CD4-positive, alpha-beta T cell treated with Interleukin-10 for 1 hour (primary cell): ENCODE measurements at places on chromosomes 2 and 18.

DNA sequence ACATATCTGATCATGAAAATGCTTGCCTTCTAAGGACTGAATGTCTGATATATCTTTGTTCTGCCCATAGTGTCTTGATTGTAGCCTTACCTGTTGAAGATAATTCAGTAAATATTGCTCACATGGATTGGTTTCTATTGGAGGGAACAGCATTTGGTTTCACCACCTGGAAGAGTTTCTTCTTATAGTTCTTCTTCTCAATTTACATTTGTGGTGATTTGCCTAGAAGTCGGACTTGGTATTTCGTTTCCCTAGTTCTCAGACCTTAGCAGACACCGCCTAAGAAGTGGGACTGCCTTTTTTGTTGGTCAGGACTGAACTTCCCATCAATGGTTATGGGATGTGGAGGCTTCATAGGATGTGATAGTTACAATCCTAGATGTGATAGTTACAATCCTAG is 20.2 kb downstream of the MGAT5 start:
- no peak for DNase-seq

- no peak for DNase-seq
These were observed 286.2 kb upstream of the LRP1B start for GRCh38 chr2:142416996-142417395.

DNA sequence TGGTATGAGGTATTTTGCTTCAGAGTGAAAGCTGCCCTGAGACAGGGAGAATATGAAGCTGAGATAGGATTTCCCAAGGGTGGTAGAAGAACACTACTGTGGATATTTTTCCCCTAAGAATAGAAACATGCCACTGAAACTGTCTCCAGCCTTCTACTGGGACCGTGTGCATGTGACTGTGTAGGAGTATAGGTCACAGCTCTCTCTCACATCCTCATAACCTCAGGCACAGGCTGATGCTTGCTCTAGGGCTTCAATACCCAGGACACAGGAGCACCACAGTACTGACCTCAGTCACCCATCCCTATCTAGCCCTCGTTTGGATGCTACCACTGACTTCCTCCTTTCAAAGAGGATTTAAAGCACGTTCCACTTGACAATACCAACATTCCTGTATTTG is 67.2 kb downstream of the REV1 start:
- DNase-seq = no peak

GRCh38 chr2:239589833-239590232 is 189.0 kb upstream of the HDAC4 start:
- DNase-seq = no peak

GRCh38 chr2:170019060-170019805 is 158.7 kb upstream of the MYO3B start:
- DNase-seq = no peak

DNA sequence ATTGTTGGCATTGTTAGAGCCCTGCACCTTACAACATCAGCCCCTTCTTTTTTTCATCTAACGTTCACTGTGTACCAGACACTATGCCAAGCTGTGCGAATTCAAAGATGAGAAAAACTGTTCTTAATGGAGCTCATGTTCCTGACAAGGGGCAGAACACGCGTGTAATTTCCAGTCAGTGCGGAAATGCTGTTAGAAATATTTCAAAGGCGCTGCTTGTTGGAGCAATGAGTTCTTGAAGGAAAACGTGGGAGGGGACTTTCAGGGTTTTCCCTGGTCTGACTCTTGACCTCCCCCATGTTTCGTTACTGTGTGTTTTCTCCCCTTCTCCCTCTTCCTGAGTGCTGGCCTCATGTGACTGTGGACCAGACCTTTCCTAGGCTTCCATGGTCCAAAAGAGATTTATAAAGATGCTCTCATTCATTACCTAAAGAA is 1.5 kb downstream of the MTHFD2 start:
- DNase-seq = peak; percentile 53

DNA sequence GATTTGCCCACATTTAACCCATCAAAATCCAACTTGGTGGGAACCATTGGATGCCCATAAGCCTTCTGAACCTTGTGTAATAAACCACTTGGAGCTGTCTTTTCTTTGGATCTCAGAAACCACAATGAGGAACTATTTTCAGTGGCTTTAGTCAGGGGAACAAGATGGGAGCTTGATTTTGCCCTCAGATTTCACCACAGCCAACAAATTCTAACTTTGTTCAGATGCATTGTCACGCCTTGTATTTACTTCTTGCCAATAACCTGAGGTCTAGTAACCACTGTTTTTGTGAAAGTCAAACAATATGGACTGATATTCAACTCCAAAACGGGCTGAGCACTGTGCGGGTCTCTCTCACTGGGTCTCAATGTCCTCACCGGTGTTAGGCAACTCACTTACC is 508.2 kb downstream of the TNS1 start:
- DNase-seq = no peak

- DNase-seq = no peak
These were observed 81.6 kb downstream of the COL5A2 start for GRCh38 chr2:189097934-189098333.

DNA sequence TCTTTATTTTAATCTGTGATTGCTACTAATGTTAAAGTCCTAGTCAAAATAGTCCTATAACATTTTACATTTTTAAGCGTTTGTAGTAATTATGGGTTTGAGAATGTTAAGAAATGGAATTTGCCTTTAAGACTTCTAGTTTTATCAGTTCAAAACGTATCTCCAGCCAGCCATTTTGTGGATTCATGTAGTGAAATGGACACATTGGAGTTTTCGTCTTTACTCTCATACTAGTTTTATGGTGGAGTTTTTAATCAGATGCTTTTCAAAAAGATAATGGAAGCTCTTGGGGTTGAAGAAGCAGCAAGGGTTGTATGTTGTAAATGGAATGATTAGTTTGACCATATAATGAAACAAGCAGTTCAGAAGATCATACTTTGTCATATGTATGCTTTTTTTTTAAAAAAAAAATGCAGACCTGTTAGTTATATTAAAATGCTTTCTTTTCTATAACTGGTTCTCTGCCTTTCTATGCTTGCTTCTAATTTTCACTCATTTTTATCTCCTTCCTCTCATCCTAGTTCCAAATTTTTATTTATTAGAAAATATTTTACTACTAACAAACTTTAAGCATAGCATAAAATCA is 16.6 kb downstream of the VAPA start:
- no peak for DNase-seq

DNA sequence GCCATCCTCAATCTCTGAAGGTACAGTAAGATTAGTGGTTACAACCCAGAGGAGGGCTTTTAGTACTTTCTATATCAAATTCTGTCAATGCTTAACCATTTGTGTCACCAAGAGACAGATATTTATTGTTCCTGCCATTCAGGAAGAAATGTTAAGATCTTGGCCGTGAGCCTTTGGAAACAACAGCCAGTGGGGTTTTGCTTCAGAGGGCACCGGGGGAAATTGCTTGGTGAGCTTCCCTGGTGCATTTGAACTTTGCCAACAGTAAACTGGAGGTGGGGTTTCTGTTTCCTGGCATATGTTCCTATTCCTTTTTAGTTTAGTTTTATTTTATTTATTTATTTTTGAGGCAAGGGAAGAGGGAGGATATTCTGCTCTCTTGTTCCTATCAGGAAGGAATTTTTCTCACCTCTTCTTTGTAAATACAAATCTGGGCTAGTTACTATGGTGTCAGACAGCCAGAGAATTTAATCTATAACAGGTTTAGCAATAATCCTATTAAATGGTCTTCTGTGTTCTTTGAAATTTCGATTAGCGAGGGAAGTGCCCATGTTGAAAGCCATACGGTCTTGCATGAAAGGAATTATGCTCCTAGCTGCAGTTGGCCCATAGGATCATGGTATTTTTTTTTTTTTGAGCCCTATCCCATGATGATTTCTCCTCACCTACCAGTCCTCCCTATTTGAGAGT is 95.7 kb downstream of the MAIP1 start:
- no peak for DNase-seq

DNA sequence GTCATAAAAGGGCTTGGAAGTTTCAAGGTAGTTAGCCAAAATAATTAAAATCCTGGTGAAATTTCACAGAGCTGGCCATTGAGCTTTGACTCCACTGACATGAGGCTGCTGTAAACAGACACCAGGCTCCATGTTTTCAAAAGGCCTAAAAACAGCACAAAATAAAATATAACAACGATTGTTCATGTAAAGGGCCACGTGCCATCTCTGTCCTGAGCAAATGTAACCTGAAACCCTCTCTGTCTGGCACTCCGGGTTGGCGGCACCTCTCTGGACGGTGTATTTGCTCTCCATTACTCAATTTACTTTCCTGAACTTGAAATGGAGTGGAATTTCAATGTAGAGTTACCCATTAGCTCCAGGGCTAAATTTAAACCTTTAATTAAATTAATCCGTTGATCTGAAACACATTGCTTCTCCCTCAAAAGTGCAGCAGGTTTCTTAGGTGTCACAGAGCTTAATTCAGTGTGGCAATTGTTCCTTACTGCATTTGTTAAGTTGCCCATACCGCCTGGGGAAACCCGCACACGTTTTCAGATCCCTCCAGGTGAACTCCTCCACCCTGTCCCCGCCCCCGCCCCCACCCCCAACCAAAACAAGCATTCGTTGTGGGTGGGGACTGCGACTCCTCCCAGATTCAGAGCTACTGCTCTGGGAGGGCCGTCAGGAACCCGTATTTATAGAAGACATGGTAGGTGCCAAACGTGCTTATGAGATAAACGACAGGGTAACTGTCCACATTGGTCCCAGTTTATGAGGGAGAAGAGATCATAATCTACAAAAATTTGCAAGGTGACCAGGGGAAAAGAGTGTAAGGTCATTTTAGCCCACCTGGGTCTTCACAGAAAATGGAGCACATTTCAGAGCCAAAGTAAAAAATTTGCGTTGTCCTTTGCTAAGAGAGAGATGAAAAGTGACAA is 1.2 kb upstream of the CABLES1 start:
- no peak for DNase-seq

- no peak for DNase-seq
These were observed 39.8 kb upstream of the TNFRSF11A start for GRCh38 chr18:62285281-62285680.

DNA sequence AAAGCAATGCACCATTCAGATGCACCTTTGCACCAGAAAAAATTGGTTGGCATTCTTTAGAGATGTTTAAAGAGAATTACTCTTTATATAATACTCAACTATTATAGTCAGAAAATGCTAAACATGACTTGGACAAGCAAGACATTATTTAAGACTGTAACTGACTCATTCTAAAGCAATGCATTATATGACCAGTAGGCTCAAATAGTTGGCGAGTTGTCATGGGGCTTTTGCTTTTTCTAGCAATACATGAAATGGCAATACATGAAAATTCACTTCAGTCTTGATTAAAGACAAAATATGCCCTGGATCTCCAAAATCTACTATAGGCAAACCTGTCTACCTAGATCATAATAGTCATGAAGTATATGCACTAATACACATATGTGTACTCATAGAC is 216.9 kb upstream of the VWC2L start:
- no peak for DNase-seq

GRCh38 chr18:63197246-63197869 is 122.2 kb downstream of the BCL2 start:
- no peak for DNase-seq

DNA sequence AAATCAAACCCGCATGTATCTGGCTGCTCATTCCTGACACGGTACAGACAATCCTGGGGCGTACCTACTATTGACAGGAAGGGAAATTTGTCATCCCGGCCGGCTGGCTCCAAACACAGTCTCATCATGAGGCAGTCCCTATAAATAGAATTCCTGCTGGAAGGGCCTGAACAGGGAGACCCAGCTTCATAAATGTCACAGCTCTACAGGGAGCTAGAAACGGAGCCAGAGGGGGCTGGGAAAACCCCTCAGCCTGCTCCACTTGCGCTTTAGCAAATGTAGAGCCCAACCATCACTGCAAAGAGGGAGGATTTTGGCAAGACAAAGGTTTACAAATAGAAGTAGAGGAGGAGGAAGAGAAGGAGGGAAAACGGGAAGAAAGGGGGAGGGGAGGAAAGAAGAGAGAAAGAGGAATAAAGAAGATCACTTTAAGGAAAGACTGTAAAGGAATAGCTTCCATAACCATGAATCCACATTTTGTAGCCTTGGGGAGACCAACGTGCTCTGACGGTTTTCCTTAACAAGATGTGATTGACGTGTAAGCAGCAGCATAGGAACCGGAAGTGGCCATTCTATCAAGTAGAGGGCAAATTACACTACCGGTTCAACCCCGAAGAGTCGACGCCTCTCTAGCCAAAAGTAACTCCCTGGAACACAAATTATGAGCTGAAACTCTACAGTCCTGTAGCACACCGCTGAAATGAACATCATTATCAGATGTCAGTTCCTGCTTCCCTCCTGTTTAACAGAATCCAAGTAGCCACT is 56.8 kb upstream of the TTN start:
- DNase-seq = no peak

- no peak for DNase-seq
These were observed 74.7 kb downstream of the KIAA2012 start for GRCh38 chr2:202147775-202148174.

GRCh38 chr2:139480161-139480650 is 700.0 kb upstream of the NXPH2 start:
- DNase-seq = no peak

- no peak for DNase-seq
These were observed 195.7 kb downstream of the PIEZO2 start for GRCh38 chr18:10953672-10954071.

GRCh38 chr2:85772019-85772745 is 18.4 kb downstream of the ATOH8 start:
- no peak for DNase-seq

GRCh38 chr2:105698820-105699219 is 45.9 kb upstream of the NCK2 start:
- no peak for DNase-seq

- DNase-seq = no peak
These were observed 221.1 kb downstream of the GALR1 start for GRCh38 chr18:77470569-77471413.

DNA sequence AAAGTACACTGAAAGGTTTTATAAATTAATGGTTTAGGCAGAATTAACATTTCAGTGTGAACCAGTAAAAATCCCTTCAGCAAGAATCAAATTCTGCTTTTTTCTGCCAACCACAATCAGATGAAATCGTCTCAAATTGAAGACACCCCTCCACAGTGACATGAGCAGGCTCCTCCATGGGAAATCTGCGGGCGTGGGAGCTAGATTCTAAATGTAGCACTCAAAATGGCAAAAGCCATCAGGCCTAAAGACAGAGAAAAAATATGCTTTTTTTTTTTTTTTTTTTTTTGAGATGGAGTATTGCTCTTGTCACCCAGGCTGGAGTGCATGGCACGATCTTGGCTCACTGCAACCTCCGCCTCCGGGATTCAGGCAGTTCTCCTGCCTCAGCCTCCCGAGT is 55.8 kb upstream of the MRPS9 start:
- no peak for DNase-seq

GRCh38 chr18:51196811-51197660 is 445 bp downstream of the MEX3C start:
- DNase-seq = peak; percentile 42

DNA sequence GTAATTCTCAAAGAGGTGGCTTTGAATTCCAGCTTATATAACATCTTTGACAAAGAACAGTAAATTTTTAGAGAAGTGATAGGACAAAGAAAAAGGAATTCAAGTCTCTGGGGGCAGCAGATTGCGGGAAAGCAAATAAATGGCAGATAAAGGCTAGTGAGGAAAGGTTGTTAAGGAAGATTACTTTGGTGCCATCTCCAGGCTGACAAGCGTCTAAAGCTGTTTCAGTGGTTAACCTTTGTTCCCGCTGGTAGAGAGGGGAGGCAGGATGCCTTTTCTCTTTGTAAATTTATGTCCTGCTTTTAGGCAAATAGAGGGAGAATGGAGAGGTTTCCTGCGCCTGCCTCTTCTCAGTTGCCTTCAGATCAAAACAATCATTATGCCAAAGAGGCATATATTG is 431.2 kb upstream of the CHST9 start:
- DNase-seq = no peak
